Substantia nigra (tissue), 51 donors: ENCODE measurements at places on chromosomes 2 and 18.

GRCh38 chr2:85853499-85854165, 35.2 kb downstream of the ST3GAL5 start:
- no peak for DNase-seq

DNA sequence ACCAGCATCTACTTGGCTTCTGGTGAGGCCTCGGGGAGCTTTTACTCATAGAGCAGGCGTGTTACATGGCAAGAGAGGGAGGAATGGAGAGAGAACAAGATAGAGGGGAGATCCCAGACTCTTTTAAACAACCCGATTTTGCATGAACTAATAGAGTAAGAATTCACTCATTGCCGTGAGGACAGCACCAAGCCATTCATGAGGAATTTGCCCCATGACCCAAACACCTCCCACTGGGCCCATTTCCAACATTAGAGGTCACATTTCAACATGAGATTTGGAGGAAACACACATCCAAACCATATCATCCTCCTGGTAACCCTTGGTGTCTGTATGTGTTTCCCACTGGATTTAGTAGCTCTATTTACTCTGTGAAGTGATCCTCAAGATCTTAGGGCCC, 249.9 kb upstream of the SP5 start:
- DNase-seq: no peak

DNA sequence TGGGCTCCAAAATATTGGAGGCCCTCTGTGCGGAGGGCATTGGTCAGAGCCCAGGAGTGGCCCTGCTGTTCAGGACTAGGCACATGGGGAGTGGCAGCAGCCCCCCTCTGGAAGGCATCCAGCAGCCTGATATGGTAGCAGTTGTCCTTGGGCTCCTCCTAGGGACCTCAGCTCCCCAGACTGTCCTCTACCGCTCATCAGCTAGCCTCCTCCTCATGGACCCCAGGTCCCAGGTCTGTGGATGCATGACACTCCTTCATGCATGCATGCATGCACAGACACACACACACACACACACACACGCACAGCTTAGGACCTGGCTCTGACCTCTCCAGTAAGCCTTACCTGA, 15.4 kb upstream of the ATP6V1B1 start:
- no peak for DNase-seq

DNA sequence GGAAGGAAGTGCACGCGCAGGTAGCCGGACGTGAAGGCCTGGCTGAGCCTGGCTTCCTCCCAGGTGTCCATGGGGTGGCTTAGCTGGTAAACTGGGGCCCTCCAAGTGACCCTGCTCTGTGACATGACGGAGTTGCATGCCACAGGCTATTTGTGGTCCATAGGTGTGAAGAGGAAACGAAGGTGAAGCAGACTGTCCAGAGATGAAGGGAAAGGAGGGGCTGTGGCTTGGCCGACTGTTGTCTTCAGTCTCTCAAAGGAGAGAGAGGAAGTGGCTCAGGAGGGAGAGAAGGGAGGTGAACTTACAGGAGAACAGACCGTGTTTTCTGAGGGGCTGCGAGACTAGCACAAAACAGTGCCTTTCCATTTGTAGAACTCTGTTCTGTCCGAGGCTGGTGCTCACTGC, 19.3 kb downstream of the INPP5D start:
- no peak for DNase-seq

DNA sequence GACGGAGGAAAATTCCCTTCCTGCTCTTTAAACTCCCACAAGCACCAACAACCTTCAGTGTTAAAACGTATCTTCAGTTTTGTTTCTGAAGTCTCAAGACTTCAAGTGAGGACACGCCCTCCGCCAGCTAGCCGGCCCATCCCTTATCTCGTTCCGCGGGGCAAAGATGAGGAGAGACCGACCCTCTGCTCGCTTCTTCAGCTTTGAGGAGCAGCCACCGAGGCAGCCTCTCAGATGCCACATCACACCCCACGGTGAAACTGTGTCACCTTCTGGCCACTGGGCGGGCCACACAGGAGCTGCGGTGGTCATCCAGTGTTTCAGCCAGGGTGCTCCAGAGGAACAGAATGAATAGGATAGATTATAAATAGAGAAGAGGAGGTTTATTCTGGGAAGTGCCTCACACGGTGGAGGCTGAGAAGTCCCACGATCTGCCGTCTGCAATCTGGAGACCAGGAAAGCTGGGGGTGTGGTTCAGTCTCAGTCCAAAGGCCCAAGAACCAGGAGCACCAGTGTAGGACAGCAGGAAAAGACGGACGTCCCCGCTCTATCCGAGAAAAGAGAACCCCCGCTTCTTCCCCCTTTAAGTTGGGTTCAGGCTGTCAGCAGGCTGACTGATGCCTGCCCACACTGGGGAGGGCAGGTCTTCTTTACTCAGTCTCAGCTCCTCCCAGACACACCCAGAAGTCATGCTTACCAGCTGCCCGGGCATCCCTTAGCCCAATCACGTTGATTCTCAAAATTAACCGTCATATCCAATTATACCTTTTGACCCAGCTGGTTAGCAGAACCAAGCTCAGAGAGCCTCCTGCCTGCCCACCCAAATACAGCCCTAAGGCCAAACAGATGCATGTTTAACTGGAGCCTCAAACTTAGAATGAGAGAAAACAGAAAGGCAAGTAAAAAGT, 399.7 kb upstream of the ID2 start:
- DNase-seq: no peak

DNA sequence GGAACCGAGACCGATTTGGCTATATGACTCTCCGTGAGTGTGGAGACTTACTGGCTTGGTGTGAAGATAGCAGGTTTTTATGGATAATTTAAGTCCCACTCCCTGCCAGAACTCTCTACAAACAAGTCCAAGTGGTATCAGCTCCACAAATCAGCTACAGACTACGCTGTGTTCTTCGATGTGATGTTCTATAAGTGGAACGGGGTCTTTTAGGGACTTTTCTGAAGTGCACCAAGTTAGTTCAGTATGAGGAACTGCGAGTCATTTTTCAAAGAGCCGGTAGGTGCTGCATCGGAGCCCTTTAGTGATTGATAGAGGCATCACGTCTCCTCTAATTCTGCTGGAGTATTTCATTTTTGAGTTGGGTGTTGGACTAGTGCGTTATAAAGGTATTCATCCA, 107.1 kb downstream of the TSHZ1 start:
- no peak for DNase-seq

DNA sequence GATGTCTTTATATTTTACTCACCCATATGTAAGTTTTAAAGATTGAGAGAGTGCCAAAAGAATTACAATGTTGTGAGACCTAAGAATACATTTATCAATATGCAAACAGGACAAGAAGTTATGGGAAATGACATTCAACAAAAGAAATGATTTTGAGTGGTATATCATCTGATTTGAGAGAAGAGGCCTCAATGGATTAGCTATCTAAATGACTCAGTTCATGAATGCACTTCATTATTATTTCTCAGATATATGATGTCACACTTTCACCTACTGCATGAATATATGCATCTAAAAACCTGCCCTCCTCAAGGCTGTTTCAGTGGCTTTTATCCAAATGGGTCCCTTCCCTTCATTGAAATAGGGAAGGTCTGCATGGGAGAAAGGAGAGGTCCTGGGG, 128.3 kb upstream of the LYPD1 start:
- no peak for DNase-seq

DNA sequence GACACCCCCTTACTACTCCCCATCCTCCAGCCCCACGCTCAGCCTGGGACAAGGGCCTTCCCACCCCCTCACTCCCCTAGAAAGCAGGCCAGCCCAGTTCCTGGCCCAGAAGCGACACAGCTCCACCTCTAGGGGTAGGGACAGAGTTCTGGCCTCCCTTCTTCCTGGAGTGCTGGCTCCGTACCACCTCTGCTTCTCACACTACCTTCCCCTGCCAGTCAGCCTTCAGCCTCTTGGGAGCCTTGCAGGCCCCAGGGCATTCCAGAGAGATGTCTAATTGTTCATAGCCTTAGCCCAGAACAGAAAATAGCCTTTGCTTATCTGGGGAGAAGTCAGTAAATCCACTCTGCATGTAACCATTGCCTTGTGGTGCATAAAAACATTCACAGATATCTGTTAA, 13.1 kb upstream of the CATIP start:
- no peak for DNase-seq

GRCh38 chr2:195782156-195782555, 125.1 kb downstream of the SLC39A10 start:
- DNase-seq: no peak

DNA sequence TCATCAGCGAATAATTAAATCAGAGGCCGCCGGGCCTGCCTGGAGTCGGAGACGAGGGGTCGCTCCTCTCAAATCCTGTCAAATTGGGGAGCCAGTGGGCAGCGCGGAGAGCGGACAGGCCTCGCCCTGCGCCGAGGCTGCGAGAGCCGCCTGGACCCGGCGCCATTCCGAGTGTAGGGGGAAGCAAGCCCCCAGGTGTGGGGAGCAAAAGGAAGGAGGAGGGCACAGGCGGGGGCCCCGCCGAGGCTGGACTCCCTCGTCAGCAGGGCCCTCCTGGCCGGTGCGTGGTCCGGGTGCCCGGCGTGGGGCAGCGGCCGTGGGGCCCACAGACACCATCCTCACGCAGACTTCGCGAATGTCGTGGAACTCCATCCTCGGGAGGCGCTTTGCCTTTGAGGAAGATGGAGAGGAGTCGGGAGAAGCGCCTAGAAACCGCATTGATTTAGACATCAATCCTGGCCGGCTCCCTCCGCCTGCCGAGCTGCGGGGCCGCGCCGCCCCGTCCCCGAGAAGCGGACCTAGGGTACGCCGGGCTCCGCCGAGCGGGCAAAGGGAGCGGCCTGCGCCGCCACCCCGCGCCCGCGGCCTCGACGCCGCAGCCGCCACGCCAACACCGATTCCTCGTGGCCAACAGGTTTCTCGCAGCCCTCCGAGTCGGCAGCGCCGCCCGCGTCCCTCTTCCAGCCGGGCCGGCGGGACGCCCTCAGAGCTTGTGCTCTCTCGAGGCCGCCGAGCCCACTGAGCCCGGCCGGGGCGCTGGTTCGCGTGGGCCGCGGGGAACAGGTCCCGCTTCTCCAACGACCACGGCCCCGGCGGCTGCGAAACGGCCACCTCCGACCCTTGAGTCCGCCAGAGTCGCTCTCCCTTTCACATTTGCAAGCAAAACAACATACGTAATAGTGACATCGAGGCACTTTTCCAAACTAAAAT, 6.7 kb upstream of the ONECUT2 start:
- DNase-seq: no peak

- no peak for DNase-seq
Observed at GRCh38 chr18:24544949-24545348, 84.5 kb downstream of the HRH4 start.

DNA sequence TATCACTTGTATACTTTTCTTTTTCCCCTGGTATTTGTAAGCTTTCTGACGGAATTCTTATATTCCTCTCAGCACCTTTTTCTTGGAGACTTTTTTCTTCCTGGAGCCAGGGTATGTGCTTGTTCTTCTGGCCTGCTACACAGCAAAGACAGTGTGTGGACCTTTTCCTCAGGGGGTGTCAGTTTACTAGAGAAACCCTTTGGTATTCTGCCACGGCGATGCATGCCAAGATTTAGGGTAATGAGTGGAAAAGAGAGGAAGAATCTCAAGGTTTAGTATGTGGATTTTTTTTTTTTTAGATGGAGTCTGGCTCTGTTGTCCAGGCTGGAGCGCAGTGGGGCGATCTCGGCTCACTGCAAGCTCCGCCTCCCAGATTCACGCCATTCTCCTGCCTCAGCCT, 152.2 kb downstream of the PHLPP1 start:
- no peak for DNase-seq

DNA sequence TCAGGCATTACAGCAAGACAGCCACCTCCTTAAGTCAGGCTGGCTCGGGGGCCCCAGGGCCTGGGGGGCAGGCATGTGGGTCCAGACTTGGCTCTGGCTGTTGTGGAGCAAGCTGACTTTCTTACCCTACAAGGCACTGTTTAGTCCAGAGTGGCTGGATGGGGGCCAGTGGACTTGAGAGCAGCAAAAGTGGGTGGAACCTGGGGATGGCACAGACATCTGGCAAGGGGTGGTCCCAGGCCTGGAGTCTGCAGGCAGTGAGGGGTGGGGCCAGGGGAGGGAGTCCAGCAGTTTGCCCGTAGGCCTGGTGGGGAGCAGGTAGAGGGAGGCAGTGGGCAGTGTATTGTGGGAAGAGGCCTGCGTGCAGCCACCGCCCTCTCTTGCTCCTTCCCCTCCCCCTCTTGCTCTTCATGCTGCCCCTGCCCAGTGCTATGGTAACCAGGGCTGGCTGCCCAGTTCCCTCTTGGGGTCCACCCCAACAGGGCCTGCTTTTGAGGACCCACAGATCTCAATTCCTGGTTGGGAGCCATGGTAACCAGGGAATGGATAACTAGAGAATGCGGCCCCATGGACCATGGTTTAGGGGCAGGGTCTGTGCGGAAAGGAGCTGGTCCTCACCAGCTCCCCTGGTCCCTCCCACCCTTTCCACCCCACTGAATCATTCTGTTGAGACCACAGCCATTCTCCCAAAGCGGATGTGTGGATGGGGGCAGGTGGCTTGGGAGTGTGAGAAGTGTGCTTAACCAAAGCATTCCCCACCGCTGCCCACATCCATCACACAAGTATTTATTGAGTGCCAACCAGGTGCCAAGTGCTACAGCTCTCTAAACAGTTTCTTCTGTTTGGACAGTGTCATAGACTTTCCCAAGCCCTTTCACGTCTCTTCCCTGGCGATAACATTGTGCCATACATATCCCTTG, 19.3 kb downstream of the SPEG start:
- DNase-seq: peak; percentile 21

- no peak for DNase-seq
Observed at GRCh38 chr2:6510532-6510931, 355.2 kb downstream of the CMPK2 start.

DNA sequence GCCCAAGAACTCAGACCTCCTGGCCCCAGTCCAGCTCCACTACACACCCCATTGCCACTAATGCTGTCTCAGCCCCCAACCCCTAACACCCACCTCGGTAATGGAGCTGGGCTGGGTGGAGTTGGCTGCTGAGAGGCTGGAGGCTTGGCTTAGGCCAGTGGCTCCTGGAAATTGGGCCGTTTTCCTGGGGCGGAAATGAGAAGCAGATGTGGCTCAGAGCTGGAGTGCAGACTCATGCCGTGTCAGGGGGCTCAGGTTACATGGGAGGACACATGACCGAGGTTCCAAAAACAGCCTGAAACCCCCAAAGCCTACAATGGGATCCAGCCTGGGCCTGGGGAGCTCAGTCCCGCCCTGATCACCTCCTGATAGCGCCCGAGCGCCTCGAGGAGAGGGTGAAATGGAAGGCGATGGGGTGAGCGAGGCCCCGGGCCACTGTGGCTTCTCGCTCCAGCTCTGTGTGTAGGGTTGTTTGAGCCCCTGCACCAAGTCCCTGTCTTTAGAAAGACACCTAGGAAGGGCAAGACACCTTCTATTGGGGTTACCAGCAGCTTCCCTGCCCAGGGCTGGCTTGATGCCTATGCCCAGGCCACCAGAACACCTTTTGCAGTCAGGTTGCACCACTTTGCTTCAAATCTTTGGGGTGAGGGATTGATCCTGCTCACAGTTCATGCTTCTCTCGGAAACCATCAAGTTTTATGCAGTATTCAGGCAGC, 175.7 kb upstream of the HAAO start:
- no peak for DNase-seq

DNA sequence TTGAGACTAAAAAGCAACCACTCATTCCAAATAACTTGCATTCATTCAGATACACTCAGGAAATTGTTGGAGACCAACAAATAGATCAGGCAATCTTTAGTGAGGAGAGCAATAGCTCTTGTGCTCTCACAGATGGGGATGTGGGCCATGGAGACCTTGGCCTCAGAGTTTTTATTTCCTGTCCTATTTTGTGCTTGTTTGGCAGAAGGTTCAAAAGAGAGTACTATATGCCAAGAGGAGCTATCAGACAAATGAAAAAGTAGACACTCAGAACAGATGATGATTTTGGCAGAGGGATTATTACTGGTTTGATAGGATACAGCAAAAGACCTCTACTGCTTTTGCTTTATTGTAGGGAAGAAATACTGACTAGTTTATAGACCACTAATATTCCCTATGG, 230.2 kb downstream of the KCNE4 start:
- DNase-seq: no peak
